ENCODE measurements at places on chromosomes 12 and 14. TPM values are rescaled to one million over a fixed set of nuclear protein-coding genes. Genes with fewer than 3 reads are reported as not detected.

DNA sequence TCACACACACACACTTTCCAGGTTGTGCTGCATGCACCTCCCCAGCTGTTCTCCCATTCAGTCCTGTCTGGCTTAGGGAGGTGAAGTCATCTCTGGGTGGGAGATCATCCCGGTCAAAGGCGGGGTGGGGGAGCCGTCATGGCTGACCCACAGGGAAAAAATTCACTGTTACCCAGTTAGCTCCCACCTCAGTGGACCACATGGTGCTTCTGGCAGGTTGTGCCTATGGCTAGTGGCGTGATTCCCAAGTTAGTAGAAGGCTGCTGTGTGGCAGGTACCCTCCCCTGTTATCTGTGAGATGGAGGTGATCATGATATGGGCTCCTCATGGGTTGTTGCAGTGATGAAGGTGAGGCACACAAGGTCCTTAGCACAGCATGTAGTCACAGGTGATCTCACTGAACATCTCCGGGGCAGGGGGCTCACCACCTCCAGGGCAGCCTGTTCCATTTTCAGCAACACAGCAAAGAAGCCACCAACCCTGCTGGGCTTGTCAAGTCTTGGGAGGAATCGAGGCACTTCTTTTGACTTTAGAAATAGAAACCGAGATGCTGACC lies 154.9 kb upstream of the CCND2 start:
- peak; percentile 55 for DNase-seq

- DNase-seq = no peak
Measured at GRCh38 chr12:69027411-69027881, 94.5 kb upstream of the CPM start.

DNA sequence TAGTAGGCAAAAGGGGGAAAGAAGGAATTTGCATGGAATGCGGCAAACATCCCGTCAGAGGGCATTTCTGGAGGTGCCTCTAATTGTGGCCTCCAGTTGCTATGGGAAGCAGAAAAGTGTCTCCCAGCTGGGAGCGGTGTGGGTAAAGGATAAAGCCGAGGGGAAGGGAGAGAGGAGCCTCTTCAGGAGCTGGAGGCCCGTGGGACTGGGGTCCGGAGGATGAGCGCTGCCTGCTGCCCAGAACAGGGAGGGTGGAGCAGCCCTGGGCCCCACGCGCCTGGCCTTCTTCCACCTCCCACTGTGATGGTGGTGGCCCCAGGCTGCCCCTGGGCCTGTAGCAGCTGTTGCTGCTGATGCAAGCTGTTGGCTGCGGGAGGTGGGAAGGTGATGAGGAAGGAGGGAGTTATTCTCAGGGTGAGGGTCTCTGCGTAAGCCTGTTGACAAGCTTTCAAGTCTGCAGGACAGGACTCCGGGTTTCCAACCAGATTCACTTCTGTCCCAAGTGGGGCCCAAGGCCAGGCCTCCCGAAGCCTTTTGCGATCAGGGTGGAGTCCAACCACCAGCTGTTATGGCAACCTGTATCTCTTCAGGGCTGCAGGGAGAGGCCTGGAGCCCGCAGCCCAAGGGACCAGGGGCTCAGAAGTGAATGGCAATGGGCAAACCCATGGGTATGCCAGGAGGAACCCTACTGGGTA lies 19.1 kb upstream of the PGF start:
- DNase-seq = no peak

DNA sequence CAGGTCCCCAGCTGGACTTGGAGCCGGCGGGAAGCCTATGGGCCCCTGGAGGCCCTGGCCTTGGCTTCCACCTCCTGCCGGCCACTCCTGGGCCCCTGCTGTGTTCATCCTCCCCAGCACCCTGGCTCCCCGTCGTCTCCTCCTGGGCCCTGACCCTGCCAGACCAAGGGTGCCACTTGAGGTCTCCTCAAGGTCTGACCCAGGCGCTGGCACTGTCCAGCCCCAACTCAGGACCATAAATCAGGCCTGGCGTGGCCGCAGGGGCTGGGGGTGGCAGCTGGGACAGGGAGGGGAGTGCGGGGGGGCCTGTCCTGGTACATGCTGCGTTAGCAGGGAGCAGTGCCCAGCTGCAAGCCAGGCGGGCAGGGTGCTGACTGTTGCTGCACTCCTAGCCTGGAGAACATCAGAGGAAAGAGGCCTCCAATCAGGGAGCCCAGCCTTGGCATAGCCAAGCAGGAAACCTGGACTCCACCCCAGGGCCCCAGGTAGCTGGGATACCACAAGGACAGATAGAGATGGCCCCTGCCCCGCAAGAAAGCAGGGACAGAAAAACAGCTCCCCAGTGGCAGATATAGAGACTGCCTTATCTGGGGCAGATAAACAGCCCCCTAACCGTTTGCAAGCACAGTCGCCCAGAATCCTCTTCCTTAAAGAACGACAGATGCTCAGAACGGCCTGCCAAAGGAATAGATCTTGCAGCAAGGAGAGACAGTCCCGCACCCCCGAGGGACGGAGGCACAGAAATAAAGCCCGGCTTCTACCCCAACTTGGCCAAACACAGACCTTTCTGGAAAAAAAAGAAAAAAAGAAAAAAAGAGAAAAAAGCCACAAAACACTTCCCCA lies 6.5 kb upstream of the ATG101 start:
- DNase-seq = no peak

DNA sequence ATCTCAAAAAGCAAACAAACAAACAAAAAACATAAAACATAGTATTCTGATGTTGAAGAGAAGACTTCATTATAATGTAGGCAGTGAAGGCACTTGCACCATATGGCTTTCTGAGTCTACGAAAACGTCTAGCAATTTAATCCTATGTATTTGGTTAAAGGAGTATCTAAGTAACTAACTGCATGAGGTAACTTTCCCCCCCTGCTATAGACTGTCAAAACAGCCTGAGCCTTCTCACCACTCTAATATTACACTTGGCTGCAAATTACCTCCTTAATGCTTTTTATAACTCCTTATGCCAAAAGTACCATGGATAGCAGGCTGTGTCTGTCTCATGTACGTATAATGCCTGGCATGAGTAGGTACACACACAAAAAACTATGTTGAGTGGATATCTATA lies 607.6 kb upstream of the FLRT2 start:
- DNase-seq = no peak

- DNase-seq = no peak
Measured at GRCh38 chr12:100801320-100801719, 6.7 kb downstream of the ANO4 start.

- no peak for DNase-seq
Measured at GRCh38 chr14:84819528-84819927, 710.4 kb upstream of the FLRT2 start.

DNA sequence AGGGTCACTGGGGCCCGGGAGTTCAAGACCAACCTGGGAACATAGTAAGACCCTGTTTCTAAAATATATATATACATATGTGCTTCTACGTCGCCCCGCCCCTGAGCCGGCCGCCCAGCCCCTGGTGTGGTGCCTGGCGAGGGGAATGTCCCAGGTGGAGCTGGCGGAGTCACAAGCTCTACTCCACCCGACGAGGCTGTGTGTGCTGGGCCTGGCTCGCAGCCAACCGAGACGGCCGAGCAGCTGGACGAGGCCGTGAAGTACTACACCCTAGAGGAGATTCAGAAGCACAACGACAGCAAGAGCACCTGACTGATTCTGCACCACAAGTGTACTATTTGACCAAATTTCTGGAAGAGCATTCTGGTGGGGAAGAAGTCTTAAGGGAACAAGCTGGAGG lies 22.1 kb upstream of the ITPK1 start:
- no peak for DNase-seq

- peak; percentile 81 for DNase-seq
Measured at GRCh38 chr12:54038871-54039414, 6.1 kb downstream of the HOXC5 start.

GRCh38 chr12:11693067-11693466 lies 43.6 kb downstream of the ETV6 start:
- no peak for DNase-seq

DNA sequence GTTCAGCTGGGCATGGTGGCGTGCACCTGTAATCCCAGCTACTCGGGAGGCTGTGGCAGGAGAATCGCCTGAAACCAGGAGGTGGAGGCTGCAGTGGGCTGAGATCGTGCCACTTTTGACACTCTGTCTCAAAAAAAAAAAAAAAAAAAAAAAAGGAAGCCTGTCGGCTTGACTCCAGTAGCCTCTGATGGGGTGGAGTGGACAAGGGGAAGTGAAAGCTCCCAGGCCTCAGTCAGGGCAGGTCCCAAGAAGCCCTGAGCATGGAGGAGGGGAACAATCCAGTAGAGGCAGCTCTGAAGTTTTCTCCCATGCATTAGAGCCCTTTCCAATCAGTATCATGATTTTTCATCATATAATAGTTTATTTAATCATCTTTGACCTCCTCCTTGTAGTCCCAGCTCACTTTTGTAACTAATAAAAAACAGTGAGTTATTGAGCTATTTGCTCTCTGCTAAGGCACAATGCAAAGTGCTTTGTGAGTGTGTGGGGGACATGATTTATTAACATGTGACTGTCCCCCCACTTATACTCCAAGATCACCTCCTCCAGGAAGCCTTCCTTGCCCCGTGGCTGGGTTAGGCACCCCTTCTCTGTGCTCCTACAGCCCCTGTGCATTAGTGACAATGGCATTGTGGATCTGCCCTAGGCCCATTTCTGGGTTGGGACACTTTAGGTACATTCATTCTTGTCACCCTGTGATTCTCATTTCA lies 4.7 kb upstream of the SSH1 start:
- no peak for DNase-seq

DNA sequence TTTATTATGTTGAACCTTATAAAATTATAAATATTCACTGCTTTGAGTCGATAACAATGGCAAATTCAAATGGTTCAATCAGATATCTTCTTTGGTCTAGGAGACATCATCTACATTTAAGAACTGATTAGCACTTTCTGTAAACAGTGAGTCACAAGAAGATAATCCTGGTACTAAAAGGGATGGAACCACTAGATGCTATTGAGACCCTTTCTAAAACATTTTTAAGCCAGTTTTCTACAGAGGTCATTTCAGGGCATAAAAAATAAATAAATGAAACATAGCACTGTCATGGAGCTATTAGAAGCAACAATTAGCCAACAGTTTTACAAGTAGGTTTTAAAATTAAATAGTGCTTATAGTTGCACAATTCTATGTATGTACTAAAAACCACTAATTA lies 212.2 kb downstream of the DUSP6 start:
- DNase-seq = no peak

- peak; percentile 98 for DNase-seq
Measured at GRCh38 chr12:110468214-110469048, at the start of the genes FAM216A and GPN3. TSS of gene FAM216A (plus strand) at chr12:110468845. CDS start at chr12:110468876, 31 bp downstream. TSS of gene GPN3 (minus strand) at chr12:110468257. CDS start at chr12:110468203, 54 bp downstream.

DNA sequence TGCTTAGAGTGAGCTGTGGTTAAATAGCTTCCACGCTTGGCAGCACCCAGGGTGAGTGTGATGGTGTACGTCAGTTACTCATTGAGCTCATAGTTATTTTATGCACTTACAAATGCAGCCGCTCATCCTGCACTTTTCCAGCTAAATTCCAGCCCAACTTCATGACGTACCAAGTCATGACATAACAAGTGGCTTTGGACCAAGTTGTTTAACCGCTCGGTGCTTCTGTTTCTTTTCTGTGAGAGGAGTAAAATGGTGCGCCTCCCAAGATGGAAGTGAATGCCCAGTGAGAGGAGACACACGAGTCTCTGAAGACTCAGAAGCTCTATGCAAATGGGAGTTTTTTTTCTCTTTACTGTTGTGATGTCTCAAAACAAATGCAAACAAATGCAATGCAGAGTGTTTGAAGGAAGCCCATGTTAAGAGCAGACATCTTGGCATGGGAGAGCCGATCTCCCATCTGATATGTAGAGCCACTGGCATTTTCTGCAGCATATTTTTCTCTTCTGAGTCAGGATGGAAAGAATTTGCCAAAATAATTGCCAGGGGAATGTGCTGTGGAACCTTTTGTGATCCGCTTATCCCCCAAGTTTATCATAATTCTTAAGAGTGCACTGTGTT lies 72.2 kb downstream of the FBXW8 start:
- DNase-seq = no peak

DNA sequence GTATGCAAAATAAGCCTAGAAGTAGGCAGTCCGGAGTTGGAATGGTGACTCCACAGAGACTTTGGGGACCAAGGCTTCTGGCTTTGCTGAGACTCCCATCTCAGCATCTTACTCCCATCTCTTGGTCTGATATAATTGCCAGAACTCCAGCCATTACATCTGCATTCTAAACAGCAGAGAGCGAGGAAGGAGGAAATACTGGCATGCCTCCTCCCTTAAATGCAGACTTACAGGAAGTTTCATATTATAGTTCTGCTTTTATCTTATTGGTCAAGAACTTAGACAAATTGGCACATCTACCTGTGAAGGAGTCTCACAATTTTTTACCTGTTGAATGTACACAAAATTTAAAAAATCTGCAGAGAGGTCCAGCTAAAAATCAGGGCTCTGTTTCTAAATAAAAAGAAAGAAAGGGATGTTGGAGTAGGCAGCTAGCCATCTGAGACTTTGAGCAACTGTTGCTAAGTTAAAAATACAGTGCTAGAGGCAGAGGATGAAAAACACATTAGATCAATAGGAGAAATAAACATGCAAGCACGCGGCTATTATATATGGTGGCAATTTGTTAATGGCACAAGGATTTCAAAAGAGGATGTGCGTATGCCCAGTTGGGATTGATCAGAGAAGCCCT lies 209.9 kb upstream of the HMGA2 start:
- DNase-seq = no peak

- DNase-seq = no peak
Measured at GRCh38 chr14:86911486-86911885, 1081.5 kb downstream of the GALC start.

DNA sequence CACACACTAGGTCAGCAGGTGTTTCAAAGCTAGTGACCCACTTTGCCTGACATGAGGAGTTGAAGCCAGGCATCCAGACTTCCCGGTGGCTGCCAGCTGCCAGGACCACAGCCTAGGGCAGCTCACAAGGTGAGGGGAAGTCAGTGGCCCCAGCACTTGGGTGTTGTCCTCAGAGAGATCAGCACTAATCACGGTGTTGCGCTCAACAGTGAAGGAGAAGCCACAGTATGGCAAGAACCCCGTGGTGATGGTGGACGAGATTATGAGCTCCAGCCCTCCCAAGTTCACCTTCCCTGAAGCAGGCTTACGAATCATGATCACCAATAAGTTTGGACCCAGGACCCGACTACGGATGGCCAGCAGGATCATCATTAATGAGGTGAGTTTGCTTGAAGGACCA lies 59.9 kb upstream of the RIN3 start:
- peak; percentile 65 for DNase-seq

DNA sequence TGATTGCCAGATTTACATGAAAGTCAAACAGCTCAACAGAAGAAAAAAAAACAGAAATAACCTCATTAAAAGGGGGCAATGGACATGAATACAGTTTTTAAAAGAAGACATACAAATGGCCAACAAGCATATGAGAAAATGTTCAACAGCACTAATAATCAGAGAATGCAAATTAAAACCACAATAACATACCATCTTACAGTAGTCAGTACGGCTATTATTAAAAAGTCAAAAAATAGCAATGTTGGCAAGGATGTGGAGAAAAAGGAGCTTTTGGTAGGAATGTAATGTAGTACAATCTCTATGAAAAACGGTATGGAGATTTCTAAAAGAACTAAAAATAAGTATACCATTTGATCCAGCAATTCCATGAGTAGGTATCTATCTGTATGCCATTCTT lies 272.1 kb downstream of the CEP128 start:
- DNase-seq = no peak

- no peak for DNase-seq
Measured at GRCh38 chr12:122888232-122888752, 7.6 kb downstream of the VPS37B start.

Gene LALBA
- not detected for total RNA-seq

Gene MGST1
- total RNA-seq = 169 TPM

Gene SLC4A8
- 0.79 TPM for total RNA-seq

Gene GRIP1
- 6.8 TPM for total RNA-seq

Gene ASB2
- 66.5 TPM for total RNA-seq

All from posterior vena cava (tissue), 2 donors.